ENCODE measurements at places on chromosomes 11 and 22. TPM values are rescaled to one million over a fixed set of nuclear protein-coding genes. Genes with fewer than 3 reads are reported as not detected.

CCDC34 gene
- 39.4 TPM for total RNA-seq

IGF2 gene
- 20.1 TPM for total RNA-seq

MGAT3 gene
- 20.3 TPM for total RNA-seq

PDE2A gene
- total RNA-seq, result 3.0 TPM

PRG3 gene
- total RNA-seq, result not detected

SYVN1 gene
- 36.7 TPM for total RNA-seq

BRSK2 gene
- 72.5 TPM for total RNA-seq

PATZ1 gene
- 105 TPM for total RNA-seq

OR4D5 gene
- total RNA-seq, result not detected

ZFP91 gene
- total RNA-seq, result 51.5 TPM

SLC25A18 gene
- total RNA-seq, result 0.34 TPM

OR8G5 gene
- not detected for total RNA-seq

TRIM49C gene
- total RNA-seq, result not detected

FGF19 gene
- 0.34 TPM for total RNA-seq
